Memory B cell (primary cell): ENCODE measurements at places on chromosomes 5 and 9.

- DNase-seq = no peak
These were observed 95.1 kb downstream of the MED27 start for GRCh38 chr9:131984564-131984963.

- no peak for DNase-seq
These were observed 283.9 kb upstream of the ADAMTSL1 start for GRCh38 chr9:18189871-18190670.

GRCh38 chr5:34042321-34042720 is 692 bp downstream of the C1QTNF3 start:
- no peak for DNase-seq

GRCh38 chr9:135471791-135472640 is 7.6 kb upstream of the PPP1R26 start:
- DNase-seq = no peak

- DNase-seq = no peak
These were observed at the start of gene INSL6 for GRCh38 chr9:5185220-5185840. INSL6 (minus strand) TSS chr9:5185639; CDS start chr9:5185602, 37 bp downstream.

DNA sequence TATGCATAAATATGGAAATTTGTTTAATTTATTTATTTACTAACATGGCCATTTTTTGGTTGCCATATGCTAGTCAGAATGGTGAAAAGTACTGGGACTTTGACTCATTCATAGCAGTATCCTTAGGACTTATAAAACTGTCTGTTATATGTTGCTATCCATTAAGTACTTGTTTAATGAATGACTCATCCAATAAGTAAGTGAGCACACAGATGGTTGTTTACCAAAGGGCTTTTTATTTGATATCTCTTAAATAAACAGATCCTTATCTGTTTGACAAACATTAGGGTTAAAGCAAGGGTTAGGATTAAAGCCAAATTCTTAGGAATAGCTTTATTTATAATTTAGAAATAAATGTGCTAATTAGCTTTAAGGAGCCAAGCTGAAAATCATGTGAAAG is 183.4 kb downstream of the FBXO4 start:
- DNase-seq = no peak
